ENCODE measurements at places on chromosomes 5 and 9.

GRCh38 chr9:136257381-136258298 lies 12.0 kb upstream of the QSOX2 start:
- DNase-seq, result no peak

DNA sequence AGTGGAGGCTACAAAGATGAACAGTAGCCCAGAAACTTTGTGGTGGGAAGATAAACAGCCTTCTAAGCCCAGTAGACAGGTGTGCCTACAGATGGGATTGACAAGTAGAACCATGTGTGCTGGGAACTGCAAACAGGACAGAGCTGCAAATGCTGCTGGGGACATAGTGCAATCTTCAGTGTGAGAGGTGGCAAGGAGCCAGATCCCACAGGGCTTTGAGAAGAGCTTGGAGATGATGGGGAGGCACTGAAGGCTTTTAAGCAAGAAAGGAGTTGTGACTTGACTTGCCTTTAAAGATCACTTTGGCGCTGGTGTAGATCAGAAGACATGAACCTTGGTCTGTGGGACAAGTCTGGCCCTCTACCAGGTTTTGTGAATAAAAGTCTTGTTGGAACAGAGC lies 675.2 kb downstream of the ACTL7B start:
- no peak for DNase-seq

GRCh38 chr5:125604104-125604503 lies 819.1 kb upstream of the GRAMD2B start:
- DNase-seq, result no peak

DNA sequence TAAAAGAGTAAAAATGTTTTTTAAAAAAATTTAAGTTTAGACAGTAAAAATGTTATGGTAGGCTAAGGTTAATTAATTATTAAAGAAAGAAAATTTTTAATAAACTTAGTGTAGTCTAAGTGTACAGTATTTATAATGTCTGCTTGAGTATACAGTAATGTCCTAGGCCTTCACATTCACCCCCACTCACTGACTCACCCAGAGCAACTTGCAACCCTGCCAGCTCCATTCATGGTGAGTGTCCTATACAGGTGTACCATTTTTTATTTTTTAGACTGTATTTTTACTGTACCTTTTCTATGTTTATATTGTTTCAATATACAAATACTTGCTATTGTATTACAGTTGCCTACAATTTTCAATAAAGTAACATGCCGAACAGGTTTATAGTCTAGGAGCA lies 234.1 kb downstream of the AUH start:
- DNase-seq, result no peak

DNA sequence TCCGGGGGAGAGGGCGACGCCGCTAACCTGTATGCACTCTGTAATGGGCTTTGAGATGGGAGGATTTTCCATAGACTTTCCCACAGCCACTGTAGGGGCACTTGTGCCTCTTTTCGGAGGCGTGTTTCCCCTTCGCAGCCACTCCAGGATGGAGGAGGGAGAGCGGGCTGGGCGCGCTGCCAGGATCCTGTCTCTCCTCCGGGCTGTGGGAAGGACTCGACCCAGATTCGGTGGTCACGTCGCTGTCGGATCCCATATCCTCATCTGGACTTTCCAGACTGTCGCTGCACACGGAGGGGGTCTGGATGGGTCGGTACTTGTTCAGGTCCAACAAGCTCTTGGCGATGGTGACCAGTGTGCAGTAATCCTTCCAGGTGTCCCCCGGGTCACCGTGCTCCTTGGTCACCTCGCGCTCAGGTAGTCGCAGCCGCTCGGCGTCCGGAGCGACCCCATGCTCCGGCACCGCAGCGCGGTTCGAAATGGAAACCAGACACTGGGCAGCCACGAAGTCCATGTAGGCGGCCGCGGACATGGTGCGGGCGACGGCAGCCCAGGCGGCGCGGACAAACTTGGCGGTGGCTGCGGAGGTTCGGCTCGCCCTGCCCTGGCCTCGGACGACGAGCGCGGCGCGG lies 1.5 kb downstream of the KLF9 start:
- no peak for DNase-seq

- DNase-seq, result no peak
Observed at GRCh38 chr5:110458313-110458712, 268.2 kb downstream of the TMEM232 start.

DNA sequence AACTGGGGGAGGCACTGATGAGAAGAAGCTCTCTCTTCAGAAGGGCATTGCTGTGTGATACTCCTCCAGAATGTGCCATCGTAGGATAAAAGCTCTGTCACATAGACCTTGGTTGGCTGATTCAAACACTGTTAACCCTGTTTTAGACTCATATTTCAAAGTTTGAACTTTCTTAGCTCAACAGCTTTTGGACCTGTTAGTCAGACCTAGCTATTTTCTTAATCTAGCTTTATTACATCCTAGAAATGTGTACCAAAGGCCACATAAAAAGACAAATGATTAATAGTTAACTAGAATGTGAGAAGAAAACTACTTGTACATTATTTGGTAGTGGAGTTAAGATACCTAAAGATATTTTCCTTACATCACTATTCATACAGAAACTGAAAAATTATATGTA lies 4.3 kb downstream of the RHOBTB3 start:
- DNase-seq, result no peak

GRCh38 chr9:116951588-116952435 lies 264.7 kb downstream of the TRIM32 start:
- no peak for DNase-seq

- no peak for DNase-seq
Observed at GRCh38 chr5:159773062-159773924, 143.0 kb upstream of the ADRA1B start.

- no peak for DNase-seq
Observed at GRCh38 chr5:113029614-113030013, 53.0 kb downstream of the DCP2 start.

DNA sequence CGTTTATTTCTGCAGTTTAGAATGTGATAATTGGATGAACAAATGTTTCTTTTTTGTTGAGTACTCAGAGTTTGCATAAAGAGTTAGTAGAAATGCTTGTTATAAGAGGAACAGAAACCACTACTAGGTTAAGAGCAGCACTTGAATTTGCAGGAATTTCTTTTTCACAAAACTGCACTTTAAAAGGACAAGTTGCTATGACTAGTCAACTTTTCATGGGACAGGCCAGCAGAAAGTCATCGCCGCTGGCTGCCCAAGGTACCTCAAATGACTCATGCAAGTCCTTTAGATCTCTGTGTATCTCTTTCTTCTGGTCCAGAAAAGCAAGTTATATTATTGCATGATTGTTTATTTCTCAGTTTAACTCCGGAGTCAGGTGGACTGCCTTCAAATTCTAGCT lies 97.3 kb upstream of the HMHB1 start:
- DNase-seq, result no peak

All from SIG-M5 (cell line).